ENCODE measurements at places on chromosomes 7 and 10.

DNA sequence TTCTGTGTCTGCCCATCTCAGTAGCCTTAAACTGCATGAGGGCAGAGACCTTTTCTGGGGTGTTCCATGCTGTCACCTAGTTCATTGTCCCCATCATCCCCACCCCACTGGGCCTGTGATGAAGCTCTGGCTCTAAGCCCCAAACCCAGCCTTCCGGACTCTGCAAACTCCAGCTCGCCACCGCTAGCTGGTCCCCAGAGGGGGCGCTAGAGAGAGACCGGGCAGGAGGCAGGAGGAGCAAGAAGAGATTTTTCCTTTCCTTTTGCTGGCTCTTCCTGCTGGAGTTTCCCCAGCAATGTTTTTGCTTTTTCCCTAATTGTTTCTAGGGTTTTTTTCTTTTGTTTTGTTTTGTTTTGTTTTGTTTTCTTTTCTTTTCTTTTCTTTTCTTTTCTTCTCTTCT, 234.4 kb downstream of the TEX36 start:
- no peak for DNase-seq

- no peak for DNase-seq
These were observed 586.1 kb downstream of the INHBA start for GRCh38 chr7:41116817-41117216.

GRCh38 chr10:114559636-114560035, 98.4 kb downstream of the ABLIM1 start:
- no peak for DNase-seq

DNA sequence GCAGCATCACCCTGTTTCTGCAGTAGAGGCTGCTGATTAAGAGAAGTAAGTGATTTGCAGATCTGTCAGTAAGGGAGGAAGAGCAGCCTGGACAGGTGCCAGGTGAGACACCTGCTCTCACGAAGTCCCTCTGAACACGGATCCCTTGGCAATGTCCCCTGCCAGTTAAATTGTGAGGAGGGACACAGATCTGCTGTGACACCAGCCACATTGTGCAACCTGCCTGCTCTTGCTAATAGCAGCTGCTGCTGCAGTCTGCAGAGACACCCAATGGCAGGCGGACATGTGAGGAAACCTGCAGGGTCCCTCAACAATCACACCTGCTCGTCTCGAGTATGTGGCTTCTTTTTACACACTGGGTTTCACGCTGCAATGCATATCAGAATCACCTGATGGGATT, 31.9 kb downstream of the ANXA11 start:
- no peak for DNase-seq

GRCh38 chr10:133224756-133225372, 5.2 kb upstream of the UTF1 start:
- no peak for DNase-seq

DNA sequence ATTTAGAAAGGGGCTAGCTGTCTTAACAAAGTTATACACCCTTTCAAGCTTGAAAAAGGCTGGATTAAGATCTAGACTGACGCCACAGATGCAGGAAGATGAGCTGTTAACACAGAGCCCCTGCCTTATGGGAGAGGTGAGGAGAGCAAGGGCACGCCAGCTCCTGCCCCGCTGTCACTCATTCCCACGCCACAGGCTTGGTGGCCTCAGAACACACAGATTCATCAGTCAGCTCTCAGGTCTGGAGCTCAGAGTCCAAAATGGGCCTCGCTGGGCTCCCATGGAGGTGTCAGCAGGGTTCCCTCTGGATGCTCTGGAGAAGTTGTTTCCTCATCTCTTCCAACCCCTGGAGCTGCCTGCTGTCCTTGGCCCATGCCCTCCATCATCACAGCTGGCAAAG, 554.2 kb downstream of the TCERG1L start:
- DNase-seq: no peak

DNA sequence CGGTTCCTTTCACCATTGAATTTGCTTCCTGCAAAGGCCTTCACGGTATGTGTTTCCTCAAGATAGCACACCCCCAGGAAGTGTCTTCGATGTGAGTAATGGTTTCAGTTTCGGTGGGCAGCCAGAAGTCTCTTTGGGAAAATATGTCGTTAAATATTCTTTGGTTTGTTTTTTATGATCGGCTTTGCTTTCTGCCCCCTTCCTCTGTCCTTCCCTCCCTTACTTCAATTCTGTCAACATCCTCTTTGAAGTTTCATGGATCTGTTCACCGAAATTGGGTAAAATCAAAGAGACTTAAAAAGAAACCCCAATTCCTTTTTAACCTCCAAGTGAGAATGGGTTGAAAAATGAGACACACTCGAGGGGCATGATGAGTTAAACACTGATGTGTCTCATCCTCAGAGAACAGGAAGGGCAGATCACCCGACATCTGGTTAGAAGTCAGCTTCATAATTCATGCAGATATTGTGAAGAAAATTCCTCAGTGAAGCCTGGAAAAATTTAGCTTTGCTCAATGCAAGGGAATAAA, 170.8 kb upstream of the HABP2 start:
- DNase-seq: no peak

- DNase-seq: peak; percentile 75
These were observed 2.2 kb downstream of the ANXA11 start for GRCh38 chr10:80202934-80203834.

DNA sequence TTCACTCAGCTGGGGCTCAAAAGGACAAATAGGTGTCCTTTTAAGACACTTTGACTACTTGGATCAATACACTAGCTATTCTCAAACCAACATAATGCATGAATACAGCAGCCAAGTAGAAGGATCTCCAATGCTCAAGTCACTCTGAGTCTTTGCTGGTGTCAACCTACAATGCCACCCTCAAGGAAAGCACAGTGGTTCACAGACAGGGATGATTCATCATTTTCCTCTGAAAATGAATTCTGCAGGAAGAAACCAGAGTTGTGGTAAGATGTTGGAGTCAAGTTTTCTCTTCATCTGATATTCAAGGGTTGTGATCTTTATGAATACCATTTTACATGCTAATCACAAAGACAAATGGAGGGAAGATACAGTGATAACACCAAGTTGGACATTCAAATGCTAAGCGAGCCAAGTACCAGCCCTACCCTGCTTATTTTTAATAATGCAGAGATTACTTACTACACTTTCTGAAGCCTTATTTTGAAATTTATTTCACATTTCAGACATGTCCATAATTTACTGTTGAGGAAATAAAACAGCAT, 143.1 kb upstream of the FGFR2 start:
- DNase-seq: no peak

- DNase-seq: no peak
These were observed 128.3 kb upstream of the MKI67 start for GRCh38 chr10:128254476-128254875.

GRCh38 chr7:159032322-159032721, 112.3 kb downstream of the VIPR2 start:
- no peak for DNase-seq

DNA sequence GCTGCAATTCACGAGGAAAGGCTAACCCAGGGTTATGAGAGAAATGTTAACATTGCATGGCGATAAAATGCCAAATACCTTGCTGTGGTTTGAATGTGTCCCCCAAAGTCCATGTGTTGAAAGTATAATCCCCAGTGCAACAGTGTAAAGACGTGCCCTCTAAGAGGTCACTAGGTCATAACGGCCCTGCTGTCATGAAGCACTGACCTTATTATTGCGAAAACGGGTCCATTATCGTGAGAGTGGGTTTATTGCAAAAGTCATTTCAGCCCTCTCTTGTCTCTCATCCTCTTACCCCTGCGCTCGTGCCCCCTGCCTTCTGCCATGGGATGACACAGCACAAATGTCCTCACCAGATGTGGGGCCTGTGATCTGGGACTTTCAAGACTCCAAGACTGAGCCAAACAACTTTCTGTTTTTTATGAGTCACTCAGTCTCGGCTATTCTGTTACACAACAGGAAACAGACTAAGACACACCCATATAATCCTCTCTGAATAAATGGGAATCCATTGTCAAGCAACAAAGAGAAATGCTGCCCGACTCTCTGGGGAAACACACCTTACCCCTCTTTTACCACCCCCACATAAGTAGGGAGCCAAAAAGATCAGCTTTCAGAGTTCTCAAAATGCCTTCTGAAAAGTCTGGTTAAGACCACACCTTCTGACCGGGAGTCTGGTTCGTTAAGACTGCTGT, 73.1 kb upstream of the UCN3 start:
- peak; percentile 35 for DNase-seq

DNA sequence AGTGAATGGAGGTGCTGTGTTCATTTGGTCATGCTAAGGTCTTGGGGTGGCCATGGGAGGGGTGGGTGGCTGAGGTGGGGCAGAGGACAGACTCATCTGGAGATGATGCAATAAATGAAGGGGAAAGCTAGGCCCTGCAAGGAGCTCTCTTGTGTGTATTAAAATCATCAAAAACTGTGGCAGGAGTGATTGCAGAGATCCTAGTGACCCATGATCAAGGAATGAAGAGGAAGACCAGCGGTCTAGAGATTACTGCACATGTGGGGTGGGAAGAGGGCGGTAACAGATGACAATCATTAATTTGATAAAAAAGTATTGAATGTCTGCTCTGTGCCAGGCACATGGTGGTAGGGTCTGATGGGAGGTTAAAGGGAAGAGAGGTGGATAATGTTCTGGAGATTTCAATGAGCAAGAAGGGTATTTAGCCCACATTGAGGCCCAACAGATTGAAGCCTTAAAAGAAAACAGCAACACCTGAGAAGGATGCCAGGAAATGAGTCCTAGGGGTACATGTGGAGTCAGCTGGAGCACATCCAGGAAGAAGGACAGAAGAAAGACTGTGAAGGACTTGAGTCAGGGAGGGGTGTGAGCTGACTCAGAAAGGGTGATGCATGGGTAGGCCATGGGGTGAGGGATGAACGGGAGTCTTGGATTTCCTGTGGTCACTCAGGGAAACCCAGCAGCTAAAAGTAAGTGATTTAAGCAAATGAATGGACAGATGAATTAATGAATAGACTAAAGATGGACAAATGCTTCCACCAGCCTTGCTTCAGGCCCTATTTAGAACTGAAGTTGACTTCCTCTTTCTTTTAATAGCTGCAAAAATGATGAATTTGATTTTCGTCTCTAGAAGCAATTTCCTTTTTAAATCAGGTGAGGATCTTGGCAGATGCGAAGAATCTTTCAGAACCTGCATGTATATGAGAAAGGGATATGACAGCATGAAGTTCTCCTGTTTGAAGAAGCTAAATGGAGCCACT, 83.1 kb upstream of the IGFBP3 start:
- DNase-seq: no peak

- DNase-seq: no peak
These were observed 88.8 kb downstream of the GSAP start for GRCh38 chr7:77327067-77327931.

DNA sequence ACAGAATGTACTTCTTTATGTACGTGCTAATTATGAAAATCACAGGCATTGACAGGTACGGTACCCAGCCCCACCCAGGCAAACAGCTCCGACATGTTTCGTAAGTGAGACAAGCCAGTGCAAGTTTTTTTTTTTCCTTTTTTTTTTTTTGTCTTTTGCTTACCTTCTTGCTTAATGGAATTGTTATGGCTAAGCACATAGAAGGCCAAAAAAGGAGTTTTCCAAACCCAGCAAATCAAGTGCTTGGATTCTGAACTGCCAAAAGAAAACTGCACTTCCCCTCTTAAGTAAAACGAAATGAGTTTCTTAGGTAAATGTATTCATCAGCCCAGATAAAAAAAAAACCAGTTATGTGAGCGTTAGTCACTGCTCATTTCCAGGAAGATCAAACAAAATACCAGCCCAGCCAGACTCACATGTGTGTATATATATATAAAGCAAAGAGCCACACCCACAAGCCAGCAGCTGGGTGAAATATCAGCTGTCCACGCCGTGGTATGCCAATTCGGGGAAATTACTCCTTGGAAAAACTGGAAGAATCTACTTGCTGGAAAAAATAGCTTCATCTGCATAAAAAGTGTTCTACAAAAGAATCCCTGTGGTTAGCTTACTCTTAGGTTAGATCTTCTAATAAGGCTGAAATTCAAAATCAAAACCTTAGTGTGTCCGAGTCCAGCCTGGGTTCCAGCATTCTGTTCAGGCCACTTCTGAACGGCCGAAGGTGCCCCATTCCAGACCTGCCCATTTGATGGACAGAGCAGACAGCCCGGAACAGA, 8.0 kb downstream of the KLF6 start:
- DNase-seq: peak; percentile 34

DNA sequence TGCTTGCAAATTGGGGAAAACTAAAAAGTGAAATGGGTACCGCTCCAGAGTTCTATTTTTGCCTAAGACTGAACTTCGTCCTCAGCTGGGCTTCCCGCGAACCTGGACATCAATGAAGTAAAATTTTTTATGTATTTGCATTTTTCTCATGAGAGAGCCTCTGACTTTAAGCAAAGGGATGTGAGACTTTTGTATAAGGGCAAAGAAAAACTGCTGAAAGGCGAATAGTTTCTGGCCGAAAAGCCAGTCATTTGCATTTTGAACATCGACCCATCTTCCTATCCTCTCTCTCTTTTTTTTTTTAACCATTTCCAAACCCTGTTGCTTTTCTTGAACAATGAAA, 573 bp downstream of the PMPCB start:
- no peak for DNase-seq

- no peak for DNase-seq
These were observed 2.2 kb downstream of the ARHGAP21 start for GRCh38 chr10:24721229-24722106.

DNA sequence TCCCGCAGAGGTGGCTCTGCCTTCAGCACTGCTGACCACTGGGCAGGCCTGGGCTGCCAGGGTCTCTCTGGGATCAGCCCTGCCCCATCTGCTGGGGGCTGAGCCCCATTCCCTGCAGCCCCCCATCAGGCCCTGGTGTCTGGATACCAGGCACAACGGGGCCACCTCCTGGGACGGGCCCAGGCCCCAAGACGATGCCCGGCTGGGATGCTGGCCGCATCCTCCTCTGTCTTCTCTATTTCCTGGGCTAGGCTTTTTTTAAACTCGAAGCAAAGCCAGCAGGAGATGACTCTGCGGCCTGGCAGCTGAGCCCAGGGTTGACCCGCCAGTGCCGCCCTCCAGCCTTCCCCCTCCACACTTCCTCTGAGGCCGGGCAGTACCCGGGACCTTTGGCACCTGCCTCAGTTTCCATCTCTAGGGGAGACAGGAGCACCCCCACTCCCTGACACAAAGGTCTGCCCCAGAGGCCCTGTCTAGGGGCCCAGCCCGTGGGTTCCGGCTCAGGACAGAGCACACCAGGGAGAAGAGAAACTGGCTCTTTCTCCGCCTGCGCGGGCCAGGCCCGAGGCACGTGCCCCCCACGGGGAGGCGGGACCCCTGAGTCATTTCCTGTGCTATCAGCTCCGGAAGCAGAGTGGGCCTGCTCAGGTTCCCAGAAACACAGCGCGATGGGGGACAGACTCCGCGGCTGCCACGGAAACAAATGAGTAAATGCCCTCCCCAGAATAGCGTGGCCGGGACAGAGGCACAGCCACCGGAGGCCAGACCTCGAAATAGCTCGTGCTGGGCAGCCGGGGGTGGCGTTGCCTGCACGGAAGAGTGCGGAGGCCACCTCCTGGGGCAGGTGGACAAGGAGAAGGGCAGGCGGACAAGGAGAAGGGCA, 84.6 kb upstream of the PDGFA start:
- DNase-seq: peak; percentile 91

- DNase-seq: peak; percentile 22
These were observed at the start of gene TSPAN12 for GRCh38 chr7:120857588-120858573. Gene TSPAN12 (minus strand): TSS chr7:120858144. CDS start chr7:120856763, 1,381 bp downstream.

- DNase-seq: no peak
These were observed 35.1 kb downstream of the SMNDC1 start for GRCh38 chr10:110269374-110270318.

- no peak for DNase-seq
These were observed 326.5 kb upstream of the AOAH start for GRCh38 chr7:37050801-37051200.

GRCh38 chr7:69260023-69260422, 338.3 kb upstream of the AUTS2 start:
- DNase-seq: no peak
